ENCODE measurements at places on chromosomes 6 and 20.

DNA sequence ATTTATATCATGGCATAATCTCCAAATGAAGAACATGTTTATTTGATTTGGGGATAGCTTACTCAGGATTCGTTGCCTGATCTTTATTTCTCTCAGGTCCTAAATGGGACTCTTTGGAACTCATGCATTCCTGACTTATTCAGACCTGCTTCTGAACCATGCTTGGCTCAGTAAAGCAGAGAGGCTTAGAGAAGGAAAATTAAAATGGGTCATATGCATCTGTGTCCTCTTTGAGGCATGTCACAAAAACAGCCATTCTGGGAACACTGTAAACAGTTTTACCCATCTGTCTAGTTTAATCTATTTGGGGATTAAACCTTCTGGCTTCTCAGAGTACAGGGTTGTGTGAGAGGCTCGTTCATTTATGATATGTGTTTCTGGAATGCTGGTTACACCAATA lies 1017.3 kb downstream of the KIF16B start:
- DNase-seq = no peak

GRCh38 chr6:25138934-25139415 lies 140.2 kb upstream of the CARMIL1 start:
- no peak for DNase-seq

DNA sequence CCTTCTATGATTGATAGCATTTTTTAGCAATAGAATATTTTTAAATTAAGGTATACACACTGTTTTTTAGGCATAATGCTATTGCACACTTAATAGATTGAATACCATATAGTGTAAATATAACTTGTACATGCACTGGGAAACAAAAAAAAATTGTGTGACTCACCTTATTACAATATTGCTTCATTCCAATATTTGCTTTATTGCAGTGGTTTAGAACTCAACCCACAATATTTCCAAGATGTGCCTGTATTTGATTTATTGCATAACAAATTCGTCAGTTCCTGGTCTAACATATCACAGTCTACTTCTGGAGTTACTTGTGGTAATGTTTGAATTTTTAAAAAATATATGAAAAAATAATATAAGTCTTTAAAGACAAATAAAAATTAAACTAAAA lies 41.9 kb upstream of the DEFB112 start:
- no peak for DNase-seq

- DNase-seq = no peak
These were observed 84.5 kb upstream of the PRND start for GRCh38 chr20:4637081-4637797.

DNA sequence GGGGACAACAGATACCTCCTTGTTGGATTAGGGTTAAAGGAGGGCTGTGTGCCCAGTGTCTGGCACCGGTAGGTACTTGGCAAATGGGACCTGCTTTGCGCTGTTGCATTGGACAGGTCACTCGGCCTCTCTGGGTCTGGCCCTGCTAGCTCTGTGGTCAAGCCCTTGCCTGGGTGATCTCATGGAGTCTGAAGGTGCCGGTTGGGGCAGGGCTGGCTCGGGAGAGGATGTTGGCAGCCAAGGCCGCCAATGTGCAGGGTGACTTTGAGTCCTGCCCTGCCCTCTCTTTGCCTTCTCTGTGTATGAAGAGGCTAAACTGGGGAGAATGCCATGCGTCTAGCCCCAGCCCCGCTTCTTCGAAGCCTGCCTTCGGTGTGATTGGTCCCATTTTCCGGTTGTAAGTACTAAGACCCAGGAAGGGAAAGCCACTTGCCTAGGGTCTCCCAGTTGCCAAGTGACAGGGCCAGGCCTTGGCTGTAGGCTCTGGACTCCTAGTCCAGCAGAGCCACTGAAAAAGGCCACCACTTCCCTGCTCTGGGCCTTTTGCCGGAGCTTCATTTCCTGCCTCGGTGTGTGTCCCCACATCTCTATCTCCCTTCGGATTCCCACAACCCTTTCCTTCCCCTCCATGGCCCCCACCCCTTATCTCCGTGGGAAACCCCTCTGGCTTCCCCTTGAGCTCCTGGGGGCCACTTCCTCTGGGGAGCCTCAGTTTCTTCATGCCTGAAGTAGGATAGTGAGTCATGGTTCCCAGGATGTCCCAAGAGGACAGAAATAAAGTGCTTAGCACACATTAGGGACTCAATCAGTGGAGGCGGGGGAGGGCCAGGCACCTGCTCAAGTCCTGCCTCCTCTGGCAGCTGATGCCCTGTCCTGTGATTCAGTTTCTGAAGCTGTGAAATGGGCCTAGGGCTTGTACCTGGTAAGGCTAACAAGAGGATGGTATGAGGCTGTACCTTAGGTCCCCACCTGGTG lies 3.9 kb downstream of the SRC start:
- DNase-seq = peak; percentile 64

DNA sequence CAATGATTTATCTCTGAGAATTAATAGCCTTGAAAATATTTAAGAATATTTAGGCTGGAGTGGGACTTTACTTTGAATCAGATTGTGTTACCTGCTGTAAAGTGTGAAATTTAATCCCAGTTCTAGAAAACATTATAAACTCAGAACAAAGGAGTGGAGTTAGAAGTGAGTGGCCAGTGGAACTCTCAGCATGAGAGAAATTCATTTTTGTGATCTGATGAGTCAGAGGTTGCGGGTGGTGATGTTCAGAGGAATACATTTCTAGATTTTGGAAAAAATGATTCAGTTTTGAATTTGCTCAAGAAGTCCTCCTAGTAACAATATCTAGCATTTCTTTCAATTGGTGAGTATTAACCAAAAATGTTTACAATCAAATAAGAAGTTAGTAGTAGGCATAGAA lies 167.5 kb downstream of the ZFAND3 start:
- peak; percentile 68 for DNase-seq

- DNase-seq = no peak
These were observed 10.9 kb upstream of the F13A1 start for GRCh38 chr6:6331393-6331792.

- no peak for DNase-seq
These were observed 11.9 kb upstream of the CNR1 start for GRCh38 chr6:88177961-88178464.

- peak; percentile 70 for DNase-seq
These were observed 638 bp downstream of the BLCAP start for GRCh38 chr20:37526839-37527637.

- DNase-seq = no peak
These were observed 46.7 kb downstream of the DNAAF9 start for GRCh38 chr20:3360752-3361151.

GRCh38 chr20:24612799-24613775 lies 143.7 kb downstream of the SYNDIG1 start:
- DNase-seq = no peak

DNA sequence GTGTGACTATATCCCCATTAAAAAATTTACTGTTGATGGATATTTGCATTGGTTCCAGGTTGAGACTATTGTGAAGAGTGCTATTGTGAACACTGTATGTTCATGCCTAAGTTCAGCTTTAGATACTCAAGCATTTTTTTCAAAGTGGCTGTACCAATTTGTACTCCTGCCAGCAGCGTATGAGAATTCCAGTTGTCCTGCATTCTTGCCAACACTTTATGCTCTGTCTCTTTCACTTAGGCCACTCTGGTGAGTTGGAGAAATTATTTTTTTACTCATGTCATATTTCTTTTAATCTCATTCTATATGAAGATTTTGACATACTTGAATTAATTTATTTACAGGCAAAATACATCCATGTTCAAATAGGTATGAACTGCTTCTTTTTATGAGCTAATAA lies 76.2 kb downstream of the JAG1 start:
- no peak for DNase-seq

- peak; percentile 9 for DNase-seq
These were observed 15.6 kb upstream of the CD109 start for GRCh38 chr6:73680289-73680918.

- no peak for DNase-seq
These were observed 110.3 kb upstream of the CEP85L start for GRCh38 chr6:118761645-118762044.

DNA sequence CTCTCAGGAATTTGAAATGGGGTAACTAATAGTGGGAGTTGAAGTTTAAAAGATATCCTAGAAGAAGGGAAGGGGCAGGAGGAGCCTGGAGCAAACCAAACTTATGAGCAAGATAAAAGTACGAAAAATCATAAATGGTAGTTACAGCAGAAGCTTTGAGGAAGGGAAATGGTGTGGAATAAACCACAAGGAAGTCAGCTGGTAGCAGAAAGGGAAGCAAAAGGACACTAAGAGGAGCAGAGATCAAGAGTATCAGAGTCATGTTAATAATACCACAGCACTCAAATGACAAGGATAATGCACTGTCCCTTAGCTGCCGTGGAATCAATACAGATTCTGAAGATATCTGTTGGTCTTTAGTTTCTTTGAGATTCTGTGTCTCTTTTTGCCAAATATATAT lies 44.9 kb upstream of the CCDC28A start:
- DNase-seq = no peak

DNA sequence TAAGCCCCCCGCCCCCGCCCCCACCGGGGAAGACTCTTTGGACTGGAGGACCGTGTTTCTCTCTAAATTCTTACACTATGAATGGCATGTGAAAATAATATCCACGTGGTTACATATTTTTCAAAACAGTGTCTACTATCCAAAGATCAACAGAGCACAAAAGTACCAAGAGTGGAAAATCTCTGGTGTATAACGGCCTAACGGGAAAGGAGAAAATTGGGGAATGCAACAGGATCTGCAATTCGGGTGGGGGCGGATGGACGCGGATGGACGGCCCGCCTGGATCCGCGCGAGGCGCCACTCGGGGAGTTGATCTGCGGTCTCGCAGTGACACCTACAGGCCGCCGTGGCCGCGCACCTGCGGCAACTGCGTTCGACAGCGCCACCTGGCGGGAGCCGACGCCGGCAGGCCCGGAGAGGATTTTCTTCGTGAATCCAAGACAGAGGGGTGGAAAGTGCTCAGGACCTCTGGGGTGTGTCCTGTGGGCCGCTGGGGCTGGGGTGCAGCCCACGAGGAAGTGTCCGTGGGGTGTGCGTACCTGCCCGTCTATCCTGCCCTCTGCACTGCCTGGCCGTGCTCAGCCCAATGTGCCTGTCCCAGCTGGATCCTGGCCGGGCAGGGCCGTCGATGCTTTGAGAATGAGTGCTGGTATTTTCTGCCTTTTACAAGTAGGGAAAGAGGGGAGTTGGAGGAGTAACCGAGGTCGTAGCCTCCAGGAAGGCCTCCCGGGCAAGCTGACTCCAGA lies 18.6 kb downstream of the ANKRD60 start:
- DNase-seq = peak; percentile 94

GRCh38 chr6:34044945-34045595 lies 100.8 kb downstream of the GRM4 start:
- no peak for DNase-seq

DNA sequence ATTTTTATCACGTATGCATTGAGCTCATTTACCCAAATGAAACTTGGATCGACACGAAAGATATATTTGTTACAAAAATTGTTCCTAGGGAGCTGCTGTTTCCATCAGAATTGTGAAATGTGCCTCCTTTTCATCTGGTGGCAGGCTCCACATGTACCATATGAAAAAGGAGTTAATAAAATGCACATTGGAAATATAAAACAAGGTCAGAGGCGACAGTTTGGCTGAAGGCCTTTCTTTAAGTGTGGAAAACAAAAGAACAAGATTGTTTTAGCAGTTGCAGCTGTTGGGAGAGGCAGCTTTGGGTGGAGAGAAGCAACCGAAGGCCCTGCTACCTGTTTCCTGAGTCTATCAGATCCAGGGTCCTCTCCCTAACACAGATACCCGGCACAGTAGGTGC lies 334.5 kb upstream of the NT5E start:
- no peak for DNase-seq

DNA sequence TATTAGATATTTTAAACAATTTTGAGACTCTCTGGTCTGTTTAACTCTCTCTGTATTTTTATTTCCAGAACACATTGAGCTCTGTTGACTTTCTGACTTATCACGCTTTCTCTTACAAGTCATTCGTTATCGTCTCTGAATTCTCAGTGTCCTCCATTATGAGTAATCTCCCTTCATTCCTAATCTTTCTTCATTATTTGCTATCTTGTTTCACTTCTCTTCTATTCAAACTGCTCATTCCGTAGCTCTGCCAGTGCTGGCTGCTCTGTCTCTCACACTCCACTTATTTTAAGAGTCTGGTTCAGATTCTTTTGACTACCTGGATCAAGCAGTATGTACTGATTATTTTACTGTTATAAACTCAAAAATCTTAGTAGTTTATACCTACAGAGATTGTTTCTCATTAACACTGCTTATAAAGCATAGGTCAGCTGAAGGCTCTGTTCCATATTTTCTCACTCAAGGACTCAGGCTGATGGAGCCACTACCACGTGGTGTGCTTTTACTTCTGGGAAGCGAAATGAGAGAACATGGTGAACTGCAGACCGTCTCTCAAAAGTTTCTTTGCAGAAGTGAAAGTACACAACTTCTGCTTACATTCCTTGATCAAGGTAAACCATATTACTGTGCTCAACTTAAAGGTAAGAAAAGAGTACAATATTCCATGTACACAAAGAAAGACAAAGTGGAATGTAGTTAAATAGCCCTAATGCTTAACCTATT lies 485.2 kb downstream of the GRIK2 start:
- no peak for DNase-seq

GRCh38 chr6:118902726-118903125 lies 8.8 kb downstream of the ASF1A start:
- DNase-seq = peak; percentile 48

GRCh38 chr6:160972111-160972510 lies 19.5 kb upstream of the MAP3K4 start:
- peak; percentile 81 for DNase-seq

DNA sequence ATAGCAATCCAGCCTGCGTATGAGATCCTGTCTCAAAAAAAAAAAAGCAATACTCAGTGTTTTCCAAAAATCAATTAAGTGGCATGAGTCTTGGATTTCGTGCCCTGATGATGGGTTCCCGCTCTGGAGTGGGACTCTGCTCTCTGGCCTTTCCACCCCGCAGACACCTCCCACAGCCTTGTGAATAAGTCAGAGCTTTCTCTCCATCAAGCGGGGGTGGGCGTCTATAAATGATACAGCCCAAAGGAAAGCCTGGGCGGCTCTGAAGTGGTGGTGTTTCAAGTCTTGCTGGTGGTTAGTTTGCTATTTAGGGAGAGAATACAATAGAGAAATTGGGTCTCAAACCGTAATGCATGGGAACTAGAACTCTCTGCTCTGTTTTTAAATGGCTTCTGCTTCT lies 52.5 kb upstream of the TAGAP start:
- DNase-seq = no peak

- peak; percentile 62 for DNase-seq
These were observed 242.2 kb downstream of the NRN1 start for GRCh38 chr6:5764401-5764955.

- DNase-seq = no peak
These were observed 37.5 kb downstream of the SRC start for GRCh38 chr20:37383229-37383989.

DNA sequence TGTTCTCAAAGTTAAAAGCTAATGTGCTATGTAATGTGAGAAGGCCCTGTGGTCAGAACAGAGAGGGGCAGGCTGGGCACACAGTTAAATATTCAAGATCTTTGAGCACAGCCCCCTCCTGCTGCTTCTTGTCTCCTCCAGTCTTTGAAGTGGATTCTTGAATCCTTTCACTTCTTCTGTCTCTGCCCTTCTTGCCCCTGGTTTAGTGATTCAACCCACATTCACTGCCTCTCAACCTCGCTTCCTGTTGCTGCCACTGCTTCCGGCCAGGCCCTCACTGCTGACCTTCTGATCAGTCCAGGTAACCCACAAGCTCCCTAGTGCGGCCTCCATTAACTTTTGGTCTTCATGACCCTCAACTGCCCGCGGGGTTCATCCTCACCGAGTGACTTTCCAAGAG lies 417.3 kb upstream of the NOX3 start:
- DNase-seq = no peak

All from GM03348 (cell line).